Cortex of kidney (tissue), 1 donor: ENCODE measurements at places on chromosomes 3 and 15.

GRCh38 chr3:164940745-164941144 lies 137.6 kb downstream of the SI start:
- no peak for DNase-seq

DNA sequence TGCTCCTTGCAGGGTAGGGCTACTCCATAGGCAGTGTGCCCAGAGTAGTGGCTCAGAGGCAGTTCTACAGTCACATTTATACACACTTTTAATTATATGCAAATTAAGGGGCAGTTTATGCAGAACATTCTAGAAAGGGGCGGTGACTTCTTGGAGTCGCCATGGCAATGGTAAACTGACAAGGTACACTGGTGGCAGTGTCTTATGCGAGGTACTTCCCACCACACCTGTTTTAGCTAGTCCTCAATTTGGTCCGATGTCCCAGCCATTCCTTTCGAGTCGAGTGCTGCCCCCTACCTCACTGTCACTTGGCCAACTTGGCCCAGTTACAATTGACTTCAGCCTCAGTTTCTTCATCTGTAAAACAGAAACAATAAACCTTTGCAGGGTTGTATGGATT lies 3.8 kb upstream of the IRAK2 start:
- no peak for DNase-seq

- no peak for DNase-seq
These were observed 24.0 kb upstream of the LIPC start for GRCh38 chr15:58407778-58408177.

GRCh38 chr15:82304778-82305090 lies 42.1 kb downstream of the SAXO2 start:
- DNase-seq: no peak

DNA sequence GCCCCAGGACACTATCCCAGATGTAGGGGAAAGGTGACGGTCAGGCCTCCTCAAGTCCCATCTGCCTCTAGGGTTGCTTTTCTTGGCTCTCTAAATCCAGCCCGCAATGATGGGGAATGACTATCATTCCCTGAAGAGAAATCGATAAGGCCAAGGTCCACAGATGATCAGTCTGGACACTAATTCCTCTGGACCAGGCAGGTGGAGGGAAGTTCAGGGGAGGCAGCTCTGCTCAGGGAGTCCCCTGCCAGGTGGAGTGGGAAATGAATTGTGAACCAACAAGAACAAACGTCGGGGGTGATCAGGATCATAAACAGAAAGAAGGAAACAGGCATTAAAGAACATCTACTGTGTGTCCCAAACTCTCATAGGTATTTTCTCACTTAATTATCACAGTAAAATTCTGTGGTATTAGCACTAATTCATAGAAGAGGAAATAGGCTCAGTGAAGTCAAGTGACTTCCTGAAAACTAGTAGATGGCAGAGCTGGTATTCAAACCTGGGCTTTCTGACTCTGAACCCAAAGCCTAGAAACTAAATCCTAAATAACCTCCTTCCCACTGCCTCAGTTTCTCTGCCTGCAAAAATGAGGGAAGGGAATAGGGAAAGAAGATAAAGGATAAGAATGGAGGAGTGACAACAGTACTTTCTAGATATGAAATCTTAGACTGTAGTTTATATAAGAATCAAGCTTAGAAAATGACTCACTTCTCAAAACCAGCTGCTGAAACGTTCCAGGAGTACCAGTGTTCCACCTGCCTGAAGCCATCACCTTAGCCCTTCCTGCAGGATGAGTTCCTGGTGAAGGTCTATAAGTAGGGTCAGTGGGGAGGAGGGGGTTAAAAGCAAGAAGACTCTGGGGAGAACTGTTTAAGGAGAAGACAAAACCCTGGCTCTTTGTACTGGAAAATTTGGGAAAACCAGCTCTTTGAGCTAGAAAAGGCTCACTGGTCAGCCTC lies 7.5 kb downstream of the BMF start:
- DNase-seq: no peak

DNA sequence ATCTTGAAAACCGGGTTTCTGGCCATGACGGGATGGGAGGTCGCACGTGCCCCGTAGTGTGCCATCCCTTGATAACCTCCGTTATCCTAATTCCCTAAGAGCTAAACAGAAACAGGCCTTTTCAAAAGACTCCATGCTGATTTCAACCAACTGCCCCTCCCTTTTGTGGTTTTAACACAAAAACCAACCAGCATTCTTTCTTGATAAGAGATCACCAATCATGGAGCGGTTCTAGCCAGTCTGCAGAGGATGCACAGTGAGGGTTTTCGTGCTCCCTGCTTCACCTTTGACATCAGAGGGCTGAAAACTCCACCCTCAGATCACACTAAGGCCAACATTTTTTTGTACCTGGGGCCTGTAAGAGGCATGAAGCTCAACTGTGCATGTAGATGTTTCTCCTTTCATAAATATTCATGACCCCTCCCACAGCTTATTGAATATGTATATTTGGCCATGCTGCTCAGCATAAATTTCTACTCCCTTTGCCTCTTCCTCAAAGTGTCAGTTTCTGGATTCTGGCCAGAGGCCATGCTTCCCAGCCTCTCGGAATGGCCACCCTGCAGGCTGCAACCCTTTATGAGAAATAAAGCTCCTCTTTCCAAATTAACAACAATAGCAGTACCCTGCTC lies 41.3 kb downstream of the FAM3D start:
- no peak for DNase-seq

GRCh38 chr3:169940470-169941181 lies 26.0 kb upstream of the SEC62 start:
- DNase-seq: no peak

DNA sequence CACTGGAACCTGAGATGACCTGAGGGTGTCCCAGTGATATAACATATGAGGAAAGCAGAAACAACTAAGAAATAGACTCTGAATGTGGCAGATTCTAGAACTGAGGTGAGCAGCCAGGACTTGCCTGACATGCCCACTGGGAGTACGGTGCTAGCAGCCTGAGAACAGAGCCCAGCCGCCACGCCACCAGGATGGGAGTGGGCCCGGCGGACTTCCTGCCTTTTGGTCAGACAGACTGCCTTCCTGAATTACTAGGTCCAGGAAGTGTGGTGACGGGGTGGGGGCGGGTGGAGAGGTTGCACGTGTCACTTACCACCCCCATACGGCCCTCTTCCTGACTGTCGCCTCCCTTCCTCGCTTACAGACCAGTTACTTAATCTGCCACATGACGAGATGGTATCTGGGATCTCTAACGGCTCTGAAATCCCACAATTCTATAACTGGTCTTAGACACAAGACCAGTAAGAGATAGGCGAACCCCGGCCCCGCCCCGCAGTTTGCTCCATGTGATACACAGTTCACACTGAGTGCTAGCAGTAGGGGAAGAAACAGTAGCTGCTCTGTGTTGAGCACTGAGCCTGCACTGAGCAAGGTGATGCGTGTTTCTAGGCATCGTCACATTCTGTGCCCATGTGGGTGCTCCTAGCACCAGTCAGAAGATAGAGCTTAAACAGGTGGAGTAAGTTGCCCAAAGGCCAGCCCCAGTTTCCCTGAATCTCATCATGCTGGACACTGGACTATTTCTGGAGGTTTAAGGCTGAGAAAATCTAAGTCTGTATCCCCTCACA lies 95.7 kb downstream of the CPN2 start:
- DNase-seq: no peak

DNA sequence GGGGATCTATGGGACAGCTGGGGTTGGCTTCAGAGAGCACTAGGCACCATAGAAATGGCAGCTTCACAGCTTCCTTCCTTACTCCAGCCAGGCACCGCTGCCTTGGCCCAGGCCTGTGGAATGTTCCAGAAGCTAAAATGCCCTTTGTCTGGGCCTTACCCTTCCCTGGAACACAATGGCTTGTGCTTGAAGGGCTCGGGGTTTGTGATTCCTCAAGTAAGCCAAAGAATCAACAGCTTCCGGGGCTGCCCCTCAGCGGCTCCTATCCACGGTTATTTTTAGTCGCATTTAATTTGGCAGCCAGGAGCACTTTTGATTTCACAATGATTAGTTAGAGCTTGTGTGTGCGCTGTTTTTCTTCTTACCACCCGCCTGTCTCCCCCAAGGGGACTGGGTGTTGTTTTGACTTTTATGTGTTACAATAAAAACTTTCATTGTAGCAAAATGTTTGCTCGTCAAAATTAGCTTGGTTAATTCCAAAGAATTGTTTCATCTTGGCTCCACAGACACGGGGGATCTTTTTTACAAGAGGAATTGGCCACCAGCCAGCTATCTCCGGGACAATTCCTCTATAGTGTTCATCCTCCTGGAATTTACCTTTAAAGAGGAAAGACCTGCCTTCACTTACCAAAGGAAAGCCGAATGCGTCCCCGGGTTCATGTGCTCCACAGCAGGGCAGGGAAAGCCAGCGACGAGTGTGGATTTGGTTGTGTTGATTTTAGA lies 73.8 kb downstream of the TLE3 start:
- DNase-seq: no peak

DNA sequence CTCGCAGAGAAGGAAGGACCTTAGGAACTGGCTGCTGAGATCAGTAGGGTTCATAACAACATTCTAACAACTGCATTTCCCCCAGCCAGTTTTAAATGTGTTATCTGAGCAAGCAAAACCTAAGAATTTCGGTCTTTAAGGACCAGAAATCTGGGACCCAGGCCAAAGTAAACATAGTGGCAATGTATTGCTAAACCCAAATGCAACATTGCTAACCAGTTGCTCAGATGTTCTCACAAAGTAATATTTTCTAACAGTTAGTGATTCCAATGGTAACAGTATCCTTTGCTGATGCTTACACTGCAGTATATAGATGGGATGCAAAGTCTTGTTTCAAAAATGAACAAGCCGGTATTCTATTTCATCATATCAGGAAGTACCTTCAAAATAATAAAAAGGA lies 254.3 kb downstream of the RYR3 start:
- no peak for DNase-seq

DNA sequence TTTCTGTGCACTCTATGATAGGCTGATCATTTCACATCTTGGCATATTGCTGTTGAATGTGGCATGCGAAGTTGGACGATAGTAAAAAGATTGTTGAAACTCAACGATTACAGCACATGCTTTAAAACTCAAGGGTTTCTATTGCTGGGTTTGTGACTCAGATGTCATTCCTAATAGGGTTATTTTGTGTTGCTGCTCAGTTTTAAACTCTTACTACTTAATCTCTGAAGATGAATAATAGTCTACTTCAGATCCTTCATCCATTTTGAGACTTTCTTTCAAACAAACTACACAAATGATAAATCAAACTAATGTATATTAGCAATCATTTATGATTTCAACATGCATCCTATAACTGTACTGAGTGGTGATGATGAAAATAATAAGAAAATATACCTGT lies 71.3 kb upstream of the MBNL1 start:
- no peak for DNase-seq

DNA sequence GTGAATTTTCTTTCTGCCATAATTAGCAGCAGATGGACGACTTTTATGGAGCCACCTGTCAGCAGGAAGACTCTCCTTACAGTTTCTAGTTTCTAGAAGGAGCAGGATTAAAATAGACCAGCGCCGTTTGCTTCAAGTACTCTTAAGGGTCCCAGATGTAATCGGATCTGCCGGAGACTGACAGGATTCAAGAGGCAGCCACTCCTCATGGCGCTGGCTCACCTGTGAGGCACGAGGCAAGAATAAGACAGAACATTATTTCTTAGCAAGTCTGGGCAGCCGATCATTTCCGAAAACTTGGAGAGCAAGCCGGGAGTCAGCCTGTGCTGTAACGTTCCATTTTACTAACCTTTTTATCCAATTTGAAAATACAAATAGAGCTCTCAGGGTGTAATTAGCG lies 410.4 kb upstream of the RORA start:
- DNase-seq: no peak

DNA sequence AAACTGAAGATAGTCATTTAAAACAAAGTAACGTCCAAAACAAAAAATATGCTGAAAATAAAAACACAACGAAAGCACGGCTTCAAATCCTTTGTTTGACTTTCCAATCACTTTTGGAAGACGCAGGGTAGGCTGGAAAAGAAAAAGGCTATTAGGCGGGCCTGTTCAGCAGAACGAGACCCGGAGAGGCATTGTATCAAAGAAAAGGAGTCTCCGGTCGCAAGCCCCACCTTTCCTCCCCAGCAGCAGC lies 691 bp downstream of the SENP7 start:
- no peak for DNase-seq

DNA sequence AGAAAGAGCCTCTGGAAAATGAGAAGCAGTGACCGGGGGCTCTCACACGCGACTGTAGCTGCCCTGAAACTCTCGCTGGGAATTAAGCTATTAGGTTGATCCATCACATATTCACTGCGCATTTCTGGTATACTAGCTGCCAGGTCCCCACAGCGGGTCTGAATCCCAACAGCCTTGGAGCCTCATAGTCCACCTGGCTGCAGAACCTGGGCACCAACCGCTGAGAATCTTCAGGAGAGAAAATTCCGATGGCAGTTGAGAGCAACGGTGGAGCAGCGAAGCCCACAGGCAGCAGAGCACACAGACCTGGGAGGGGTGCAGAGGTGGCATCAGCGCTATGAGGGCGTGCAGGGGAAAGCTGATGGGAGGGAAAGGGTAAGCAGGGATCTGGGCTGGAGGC lies 75.1 kb downstream of the FAM174B start:
- DNase-seq: no peak
